ENCODE measurements at places on chromosomes 1 and 21.

DNA sequence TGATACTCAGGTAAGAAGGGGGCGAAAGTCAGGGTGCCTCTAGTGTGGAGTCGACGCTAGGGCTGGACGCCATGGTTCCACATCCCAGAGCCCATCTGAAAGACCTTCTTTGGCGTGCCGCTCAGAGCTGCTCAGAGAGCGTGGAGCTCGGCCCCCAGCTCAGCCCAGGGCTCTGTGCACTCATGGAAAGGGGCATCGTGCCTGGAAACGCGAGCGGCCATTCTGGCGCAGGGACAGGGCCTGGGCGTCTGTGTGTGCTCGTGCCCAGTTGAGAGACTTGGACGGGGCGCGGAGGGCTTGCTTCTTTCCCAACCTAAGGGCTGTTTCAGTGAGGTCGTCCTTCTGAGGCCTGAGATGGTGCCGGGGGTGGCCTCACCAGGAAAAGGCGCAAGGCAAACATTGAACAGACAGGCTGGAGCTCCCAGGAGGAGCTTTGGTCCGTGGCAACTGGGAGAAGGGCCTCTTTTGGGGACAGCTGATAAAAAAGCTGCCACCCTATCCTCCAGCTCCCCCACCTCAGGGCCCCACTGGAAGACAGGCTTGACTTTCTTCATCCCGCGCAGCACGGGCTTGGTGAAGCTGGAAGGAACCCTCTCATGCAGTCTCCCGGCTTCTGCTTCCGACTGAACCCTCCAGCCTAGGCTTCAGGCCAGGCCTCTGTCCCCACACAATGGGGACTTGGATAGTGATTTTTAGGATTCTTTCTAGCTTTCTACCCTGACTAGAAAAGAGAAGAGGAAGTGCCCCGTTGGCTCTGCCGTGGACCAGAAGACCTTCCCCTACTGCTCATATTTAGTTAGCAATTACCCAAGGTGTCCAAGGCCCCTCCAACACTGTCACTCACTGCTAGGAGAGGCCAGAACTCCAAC is 77.1 kb downstream of the CD58 start:
- DNase-seq: no peak

- DNase-seq: no peak
Observed at GRCh38 chr1:155083865-155084721, 5.5 kb downstream of the EFNA3 start.

GRCh38 chr1:210332719-210333398 is 4.2 kb downstream of the HHAT start:
- DNase-seq: no peak

DNA sequence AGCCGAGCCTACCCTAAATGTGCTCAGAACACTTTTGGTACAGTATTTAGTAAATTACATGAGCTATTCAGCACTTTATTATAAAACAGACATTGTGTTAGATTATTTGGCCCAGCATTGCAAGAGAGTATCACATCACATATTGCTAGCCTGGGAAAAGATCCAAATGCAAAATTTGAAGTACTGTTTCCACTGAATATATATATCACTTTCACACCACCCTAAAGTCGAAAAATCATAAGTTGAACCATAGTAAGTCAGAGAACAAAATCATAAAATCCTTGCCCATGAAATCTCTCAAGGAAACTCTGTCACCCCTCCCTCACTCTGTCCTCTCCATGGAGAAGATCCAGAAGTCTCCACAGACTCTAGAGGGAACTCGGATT is 33.1 kb downstream of the RGS8 start:
- no peak for DNase-seq

GRCh38 chr1:206664740-206665139 is 20.0 kb upstream of the MAPKAPK2 start:
- no peak for DNase-seq
